HuH-7.5 (cell line): ENCODE measurements at places on chromosomes 2 and 18.

DNA sequence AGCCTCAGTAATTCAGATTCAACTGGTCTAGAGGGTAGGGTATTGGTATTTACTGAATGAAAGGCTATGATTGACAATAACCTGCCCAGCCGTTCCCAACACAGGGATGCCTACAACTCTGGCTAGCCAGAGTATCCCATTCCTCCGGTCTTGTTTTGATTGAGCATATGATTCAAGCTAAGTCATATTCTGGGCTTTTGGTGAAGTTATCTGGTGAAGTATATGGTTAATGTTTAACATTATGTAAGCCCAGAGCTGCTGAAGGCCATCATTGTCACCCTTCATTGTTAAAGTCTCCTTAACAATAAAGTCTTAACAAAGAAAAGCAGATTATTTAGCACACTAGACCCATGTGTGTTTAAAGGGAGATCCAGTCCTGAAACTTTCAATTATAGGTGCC is 152.6 kb downstream of the EXOC6B start:
- no peak for DNase-seq

- DNase-seq = no peak
These were observed 17.9 kb downstream of the STK17B start for GRCh38 chr2:196153480-196153879.

DNA sequence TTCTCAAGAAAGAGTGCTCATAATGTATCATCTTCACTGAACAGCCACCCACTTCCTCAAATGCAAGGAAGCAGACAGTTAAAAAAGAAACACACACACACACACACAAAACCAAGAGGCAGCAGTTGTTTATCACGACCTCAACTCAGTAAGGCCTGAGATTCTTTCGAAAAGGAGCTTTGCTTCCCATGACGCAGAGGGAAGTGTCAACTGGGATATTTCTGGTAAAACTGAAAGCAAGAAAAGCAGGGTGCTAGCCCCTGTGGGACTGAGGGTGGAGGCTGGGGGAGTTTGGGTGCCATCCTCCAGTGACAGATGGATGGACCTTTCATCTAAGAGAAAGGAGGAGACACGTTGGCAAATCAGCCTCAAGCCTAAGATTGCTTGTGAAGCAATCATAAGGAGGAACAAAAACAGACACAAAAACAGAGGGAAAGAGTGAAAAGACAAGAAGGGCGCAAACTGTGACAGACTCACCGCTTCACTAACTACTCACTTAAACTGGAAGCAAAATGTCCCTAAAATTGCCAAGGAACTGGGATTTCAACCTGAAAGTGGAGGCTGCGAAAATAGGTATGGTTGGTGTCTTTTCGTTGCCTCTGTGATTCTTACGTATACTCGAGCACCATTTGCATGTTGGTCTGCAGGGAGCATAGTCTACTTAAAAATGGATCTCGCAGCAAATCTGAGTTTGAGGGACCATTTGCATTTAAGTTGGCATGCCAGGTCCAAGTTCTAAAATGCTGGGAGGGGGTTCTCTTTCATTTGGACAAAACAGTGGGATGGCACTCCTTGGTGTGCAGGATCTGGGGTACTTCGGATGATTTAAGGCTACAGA is at the start of gene ARHGAP25:
TSS of gene ARHGAP25 (plus strand) at position 124 of the 838 bp plus-strand sequence. CDS start at position 513, 389 bp downstream.
- DNase-seq = no peak

- no peak for DNase-seq
These were observed 412 bp downstream of the OSBPL1A start for GRCh38 chr18:24397131-24397693.

DNA sequence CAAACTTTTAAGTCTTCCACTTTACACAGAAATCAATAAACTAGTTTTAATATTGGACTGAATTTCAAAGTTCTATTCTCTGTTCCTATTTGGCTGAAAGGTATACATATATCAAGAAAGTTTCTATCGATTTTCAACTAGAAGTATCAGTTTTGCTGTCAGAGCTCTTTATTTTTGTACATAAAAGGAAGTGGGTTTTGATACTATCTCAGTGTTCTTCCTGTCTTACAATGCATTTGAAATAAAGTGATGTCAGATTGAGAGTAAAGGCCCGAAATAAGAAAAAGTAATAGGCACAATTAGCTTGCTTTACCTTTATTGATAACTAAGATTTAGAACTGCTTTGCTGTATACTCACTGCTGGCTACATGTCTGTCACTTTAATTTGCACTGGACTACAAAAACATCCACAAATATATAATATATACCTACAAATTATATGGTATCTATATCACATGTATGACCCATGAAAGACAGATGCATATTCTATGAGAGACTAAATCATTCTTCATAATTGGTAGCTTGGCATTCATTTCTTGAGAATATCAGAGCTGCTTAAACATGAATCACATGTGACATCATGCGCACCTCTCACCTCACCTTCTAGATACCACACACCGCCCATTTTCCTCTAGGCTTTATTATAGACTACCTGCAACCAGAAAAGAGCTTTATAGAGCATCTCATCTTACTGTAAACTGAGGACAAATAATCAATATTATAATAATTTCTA is 83.6 kb downstream of the ASXL2 start:
- DNase-seq = no peak

GRCh38 chr18:36352384-36352783 is 54.9 kb downstream of the FHOD3 start:
- DNase-seq = no peak

- peak; percentile 42 for DNase-seq
These were observed 55.0 kb downstream of the MAPK4 start for GRCh38 chr18:50614838-50615237.

DNA sequence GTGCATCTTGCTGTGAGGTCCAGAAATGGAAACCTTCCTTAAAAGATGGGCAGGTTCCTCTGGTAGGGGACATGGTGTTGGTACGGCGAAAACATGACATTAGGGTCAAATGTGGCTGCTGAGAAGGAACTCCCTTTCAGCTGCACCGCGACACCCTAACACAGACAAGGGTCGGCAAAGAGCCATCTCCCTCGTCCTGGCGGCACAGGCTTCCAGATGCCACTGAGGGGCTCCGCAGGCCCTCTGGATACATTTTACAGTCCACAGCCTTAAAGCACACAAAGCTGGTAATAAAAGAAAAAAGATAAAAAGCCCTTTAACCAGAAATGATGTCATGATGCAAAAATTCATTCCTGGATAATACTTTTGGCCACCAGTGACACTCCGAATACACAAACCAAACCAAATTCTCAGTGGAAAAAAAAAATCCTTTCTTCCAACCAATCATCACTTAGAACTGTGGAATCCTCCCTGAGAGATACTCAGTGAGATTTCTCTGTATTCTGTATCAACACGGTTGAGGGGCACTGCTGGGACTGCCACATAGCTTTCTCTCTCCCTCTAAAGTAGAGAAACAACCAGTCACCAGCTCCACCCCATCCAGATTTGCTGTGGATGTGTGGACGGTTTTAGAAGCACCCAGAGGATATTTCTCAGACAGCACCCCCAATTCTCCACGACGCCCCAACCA is 174.8 kb downstream of the HDAC4 start:
- no peak for DNase-seq

- peak; percentile 22 for DNase-seq
These were observed 79.8 kb downstream of the CCDC150 start for GRCh38 chr2:196719110-196719872.

GRCh38 chr2:110143982-110144381 is 28.4 kb upstream of the MALL start:
- DNase-seq = no peak

DNA sequence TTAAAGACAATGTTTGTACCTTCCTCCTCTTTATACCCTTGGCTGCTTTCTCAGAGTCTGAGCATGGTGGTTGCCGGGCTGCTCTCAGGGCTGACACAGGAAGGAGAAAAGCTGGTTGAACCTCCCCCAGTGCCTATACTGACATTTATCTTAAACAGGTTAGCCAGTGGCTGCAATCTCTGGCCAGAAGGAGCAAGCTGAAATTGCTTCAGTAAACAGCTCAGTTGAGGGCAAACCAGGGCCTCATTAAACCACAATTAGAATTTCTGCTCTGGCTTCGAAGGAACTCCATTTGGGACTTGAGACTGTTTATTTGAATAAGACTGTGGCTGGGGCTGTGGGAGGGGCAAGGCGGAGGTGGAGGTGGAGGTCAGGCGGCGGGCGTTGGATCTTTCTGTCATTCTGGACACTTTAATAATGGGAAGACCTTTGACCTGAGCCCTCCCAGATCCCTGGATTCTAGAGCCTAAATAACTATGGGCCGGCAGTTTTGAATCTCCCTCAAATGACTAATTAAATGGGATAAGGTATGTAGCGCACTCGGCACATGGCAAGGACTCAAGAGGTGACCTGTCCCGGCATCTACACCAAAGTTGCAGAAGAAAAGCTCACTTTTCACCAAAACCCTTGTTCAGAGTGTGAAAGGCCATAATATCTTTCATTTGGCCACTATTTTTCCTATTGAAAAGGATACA is 120.6 kb upstream of the MYCN start:
- no peak for DNase-seq

DNA sequence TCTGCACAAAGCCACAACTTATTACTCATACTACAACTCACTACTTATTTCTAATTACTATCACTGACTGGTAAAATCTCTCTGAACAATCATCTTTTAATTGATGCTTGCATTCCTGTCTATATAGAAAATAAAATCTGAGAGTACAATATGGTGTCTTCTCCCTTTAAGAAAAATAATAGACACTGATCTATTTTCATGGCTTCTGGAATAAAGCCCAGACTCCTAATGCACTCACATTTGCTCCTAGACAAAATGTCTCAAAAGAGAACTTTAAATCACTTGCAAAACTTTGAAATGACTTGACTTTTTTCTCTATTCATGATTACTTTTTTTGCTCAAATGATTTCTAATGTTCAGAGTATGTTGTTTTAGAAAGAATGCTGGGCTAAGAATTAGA is 28.7 kb downstream of the ESCO1 start:
- DNase-seq = no peak

DNA sequence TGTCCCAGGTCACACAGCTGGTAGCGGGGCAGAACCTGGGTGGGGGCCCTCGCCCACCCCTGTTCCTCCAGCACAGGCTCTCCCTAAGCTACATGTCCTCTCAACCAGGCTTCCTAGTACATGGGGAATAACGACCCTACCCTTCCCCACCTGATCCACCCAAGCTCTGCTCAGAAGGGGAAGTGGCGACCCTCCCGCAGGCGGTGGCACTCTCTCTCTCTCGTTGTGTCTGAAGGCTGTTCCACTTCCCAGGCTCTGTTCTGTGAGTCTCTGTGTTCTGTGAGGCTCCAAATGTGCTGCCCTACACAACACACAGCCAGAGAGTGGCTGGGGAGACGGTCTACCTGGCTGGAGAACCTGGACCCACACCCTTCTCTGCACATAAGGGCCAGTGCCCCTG is 135.8 kb downstream of the COPS8 start:
- DNase-seq = no peak

DNA sequence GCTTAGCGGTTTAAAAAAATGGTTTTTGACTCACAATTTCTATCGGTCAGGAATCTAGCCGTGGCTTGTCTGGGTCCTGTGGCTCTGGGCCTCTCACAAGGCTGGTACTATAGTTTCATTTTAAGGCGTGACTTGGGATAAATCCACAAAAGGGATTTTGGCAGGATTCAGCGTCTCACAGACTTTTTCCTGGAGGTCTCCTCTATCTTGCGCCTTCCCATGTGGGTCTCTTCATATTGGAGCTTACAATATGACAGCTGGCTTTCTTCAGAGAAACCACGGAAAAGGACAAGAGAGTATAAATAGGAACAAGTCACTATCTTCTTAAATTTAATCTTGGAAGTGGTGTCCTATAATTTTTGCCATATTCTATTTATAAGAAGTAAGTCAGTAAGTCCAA is 250.5 kb downstream of the DSC3 start:
- no peak for DNase-seq

GRCh38 chr2:75994759-75995158 is 284.0 kb upstream of the GCFC2 start:
- DNase-seq = no peak

GRCh38 chr18:60100778-60101177 is 201.0 kb downstream of the PMAIP1 start:
- DNase-seq = no peak

DNA sequence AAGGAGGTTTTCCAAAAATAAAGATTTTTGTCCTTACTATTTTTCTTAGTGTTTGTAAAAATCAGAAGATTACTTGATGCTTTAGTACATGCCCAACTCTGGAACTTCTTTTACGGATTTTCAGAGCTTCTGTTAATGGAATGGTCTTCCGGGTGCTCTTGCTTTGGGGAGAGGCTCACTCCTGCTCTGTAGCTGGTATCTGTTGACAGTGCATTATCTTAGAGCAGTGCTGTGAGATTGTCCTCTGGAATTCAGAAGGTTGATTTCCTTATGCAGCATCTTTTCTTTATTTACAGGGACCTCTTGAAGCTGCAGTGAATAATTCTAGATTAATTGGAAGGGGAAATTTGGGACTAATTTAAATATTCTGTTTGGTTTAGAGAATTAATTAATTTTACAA is 4.6 kb downstream of the MAPRE2 start:
- DNase-seq = no peak

GRCh38 chr2:217606296-217606695 is 396.5 kb downstream of the TNS1 start:
- no peak for DNase-seq

- no peak for DNase-seq
These were observed 287.4 kb downstream of the PRKCE start for GRCh38 chr2:45938649-45939511.

DNA sequence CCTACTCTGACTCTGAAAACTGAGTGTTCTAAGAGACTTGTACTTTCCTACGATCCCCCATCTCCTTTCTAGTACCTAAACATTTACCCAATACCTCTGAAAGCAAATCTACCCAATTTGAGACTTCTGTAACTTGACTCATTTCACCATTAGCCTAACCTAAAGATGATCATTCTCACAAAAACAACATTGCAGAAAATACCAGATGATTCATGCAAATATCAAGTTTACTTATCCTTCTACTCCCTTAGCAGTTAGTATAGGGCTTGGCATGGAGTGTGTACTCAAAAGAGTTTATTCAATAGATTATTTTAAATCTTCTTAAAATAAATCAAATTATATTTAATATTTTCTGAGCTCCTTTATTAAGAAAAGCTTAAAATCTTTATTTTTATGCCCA is 89.6 kb downstream of the NR4A2 start:
- DNase-seq = no peak

GRCh38 chr18:9135912-9136314 is 668 bp upstream of the ANKRD12 start:
- DNase-seq = peak; percentile 51

- no peak for DNase-seq
These were observed 10.4 kb downstream of the IL36A start for GRCh38 chr2:113015655-113016054.

- DNase-seq = no peak
These were observed 850.3 kb downstream of the DSC3 start for GRCh38 chr18:30192216-30192615.

- DNase-seq = no peak
These were observed 402.7 kb downstream of the LRP1B start for GRCh38 chr2:141728142-141728541.

GRCh38 chr2:163123526-163123925 is 285.0 kb upstream of the KCNH7 start:
- DNase-seq = no peak

- no peak for DNase-seq
These were observed 127.4 kb downstream of the DPP4 start for GRCh38 chr2:161946489-161947107.
